Activated CD8-positive, alpha-beta memory T cell treated with anti-CD3 and anti-CD28 coated beads, Interleukin-2, amount 10 ng/mL, durations not matched to agents 7 days and 5 days (primary cell): ENCODE measurements at places on chromosomes 12 and 14. TPM values are rescaled to one million over a fixed set of nuclear protein-coding genes. Genes with fewer than 3 reads are reported as not detected.

The DEPDC4 gene
- 1.5 TPM for total RNA-seq

The GLI1 gene
- total RNA-seq, result 0.53 TPM

The OR10AD1 gene
- not detected for total RNA-seq

The CIROP gene
- not detected for total RNA-seq

The CCDC198 gene
- not detected for total RNA-seq

The MMP19 gene
- total RNA-seq, result not detected

The FAM216A gene
- 23.1 TPM for total RNA-seq

The PLEKHG7 gene
- total RNA-seq, result not detected

The FLRT2 gene
- total RNA-seq, result not detected

The STK38L gene
- total RNA-seq, result 29.4 TPM

The P2RX2 gene
- not detected for total RNA-seq

The SLC4A8 gene
- total RNA-seq, result 9.1 TPM

The PRICKLE1 gene
- 0.61 TPM for total RNA-seq

The DYRK2 gene
- 27.7 TPM for total RNA-seq

The ADCK1 gene
- 2.5 TPM for total RNA-seq

The ABCD2 gene
- 26.6 TPM for total RNA-seq

The TSPAN19 gene
- not detected for total RNA-seq

The ATP5F1B gene
- 583 TPM for total RNA-seq

The RNF212B gene
- total RNA-seq, result not detected

The FGF23 gene
- not detected for total RNA-seq

The FOXN4 gene
- total RNA-seq, result not detected

The SMCO2 gene
- total RNA-seq, result 0.91 TPM

The PZP gene
- not detected for total RNA-seq

The KRT83 gene
- not detected for total RNA-seq

The PCED1B gene
- total RNA-seq, result 44.3 TPM

The RHOJ gene
- not detected for total RNA-seq

The LALBA gene
- not detected for total RNA-seq

The LRCOL1 gene
- not detected for total RNA-seq

The MAP1LC3B2 gene
- 0.54 TPM for total RNA-seq

The CD163 gene
- not detected for total RNA-seq
